ENCODE measurements at places on chromosomes 7 and 10.

DNA sequence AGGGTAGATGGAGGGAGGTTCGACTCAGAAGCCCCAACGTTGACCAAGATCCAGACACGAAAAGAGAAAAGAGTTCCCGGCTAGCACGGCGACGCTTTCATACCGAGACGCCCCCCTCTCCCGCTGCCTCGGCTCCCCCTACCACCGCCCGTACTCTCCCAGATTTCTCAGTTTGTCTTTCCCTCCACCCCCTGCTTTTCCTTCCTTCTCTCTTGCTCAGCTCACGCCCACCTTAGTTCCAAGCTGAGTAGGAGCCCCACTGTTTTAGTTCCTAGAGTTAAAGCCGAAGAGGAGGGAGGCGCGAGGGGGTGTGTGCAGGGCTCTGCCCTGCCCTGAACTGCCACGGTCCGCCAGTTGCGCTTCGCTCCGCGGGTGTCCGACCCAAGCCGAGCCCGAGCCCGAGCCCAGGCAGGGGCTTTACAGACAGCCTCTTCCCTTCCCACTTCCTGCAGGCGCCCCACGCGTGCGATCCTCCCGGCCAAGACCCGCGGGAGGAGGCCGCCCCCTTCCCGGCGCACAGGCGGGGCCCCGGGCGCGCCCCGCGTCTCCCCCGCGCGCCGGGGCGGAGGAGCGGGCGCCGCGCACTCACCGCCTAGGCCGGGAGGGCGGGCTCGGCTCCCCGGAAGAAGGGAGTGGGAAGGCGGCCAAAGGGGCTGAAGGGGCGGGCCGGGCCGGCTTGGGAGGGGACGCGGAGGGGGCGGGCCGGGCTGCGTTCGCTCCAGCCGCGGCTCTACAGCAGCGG is at the start of gene EPHB6:
EPHB6 (plus strand) TSS at position 705 of the 742 bp plus-strand sequence. CDS start 8,152 bp downstream, outside the sequence.
- peak; percentile 58 for DNase-seq

GRCh38 chr10:17633353-17633752 is 10.6 kb upstream of the STAM start:
- no peak for DNase-seq

DNA sequence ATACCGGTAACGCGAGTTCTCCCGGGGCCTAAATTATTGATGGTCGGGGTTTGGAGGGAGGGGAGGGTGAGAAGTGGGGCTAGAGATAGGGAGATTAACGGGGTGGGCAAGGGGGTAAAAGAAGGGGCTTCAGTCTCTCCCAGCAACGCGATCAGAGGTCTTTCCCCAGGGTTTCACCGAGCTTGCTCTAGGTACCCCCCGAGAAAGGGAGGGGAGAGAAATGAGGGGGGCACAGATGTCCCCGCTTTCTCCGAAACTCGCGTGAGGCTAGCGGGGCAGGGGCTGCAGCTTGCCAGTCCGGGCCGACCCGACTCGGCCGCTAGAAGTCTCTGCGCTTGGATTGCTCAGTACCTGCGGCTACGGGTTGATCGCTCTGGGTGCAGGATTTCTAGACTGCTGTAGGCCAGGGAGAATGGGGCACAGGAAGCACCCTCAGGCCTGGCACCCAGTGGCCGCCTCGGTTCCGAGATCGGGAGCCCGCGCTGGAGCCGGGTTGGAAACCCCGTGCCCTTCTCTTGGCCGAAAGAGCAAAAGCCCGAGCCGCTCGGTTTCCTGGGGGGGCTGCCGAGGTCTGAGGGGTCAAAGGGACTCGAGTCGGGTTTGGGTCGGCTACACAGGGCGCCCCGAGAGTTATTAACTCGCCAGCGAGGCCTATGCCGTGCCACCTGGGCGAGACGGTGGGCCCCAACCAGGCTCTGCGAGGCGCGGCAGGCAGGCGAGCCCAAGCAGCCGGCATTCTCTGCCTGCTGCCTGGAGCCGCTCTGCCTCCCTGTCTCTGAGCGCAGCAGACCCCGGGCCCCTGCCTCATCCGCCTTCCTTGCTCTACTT is 3.1 kb downstream of the PAX2 start:
- no peak for DNase-seq

DNA sequence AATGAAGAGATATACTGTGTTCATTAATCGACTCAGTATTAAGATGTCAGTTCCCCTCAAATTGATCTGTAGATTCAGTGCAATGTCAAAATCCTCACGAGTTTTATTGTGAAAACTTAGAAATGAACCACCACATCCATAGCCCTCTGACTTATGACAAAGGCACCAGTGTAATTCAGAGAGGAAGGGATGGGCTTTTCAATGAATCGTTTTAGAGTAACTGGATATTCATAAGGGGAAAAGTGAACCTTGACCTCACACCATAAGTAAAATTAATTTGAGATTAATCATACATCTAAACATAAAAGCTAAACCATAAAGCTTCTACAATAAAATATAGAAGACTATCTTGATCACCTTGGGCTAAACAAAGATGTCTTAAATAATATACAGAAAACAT is 128.1 kb downstream of the ELFN1 start:
- DNase-seq: no peak

DNA sequence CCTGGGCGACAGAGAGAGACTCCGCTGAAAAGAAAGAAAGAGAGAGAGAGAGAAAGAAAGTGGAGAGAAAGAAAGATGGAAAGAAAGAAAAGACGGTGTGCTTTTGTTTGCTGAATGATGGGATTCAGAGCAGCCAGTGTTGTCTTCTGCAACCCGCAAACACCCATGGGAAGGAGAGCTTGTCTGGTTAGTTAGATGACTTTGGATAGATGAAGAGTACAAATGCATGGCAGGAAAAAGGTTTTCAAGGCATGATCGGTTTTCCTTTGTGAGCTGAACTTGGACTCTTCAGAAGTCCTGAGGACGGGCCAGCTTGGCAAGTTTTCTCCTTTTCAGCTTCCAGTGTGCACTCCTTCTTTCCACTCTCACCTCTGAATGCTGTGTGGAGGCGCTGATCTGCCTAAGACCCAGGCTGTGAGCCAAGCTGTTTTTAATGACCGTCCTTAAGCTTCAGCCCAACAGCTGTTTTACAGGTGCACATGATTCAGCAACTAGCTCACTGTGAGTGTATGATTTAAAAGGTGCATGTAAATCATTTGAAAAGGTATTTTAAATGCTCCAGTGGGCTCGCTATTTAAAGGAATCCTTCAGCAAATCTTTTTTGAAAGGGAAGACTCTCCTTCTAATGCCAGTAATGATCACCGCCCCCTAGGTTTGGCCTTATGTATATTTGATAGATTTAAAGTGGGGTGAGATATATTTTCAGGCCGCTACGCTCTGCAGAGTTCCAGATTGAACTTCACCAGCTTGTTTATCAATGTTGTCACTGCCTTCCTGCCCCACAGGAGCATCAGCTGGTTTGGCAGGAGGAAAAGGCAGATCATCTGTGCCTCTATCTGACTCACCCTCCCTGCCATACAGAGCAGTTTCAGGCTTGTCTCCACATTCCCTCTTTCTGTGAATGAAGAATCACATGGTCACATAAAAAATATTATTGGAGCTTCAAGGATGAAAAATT is 115.0 kb downstream of the PLXDC2 start:
- peak; percentile 5 for DNase-seq

DNA sequence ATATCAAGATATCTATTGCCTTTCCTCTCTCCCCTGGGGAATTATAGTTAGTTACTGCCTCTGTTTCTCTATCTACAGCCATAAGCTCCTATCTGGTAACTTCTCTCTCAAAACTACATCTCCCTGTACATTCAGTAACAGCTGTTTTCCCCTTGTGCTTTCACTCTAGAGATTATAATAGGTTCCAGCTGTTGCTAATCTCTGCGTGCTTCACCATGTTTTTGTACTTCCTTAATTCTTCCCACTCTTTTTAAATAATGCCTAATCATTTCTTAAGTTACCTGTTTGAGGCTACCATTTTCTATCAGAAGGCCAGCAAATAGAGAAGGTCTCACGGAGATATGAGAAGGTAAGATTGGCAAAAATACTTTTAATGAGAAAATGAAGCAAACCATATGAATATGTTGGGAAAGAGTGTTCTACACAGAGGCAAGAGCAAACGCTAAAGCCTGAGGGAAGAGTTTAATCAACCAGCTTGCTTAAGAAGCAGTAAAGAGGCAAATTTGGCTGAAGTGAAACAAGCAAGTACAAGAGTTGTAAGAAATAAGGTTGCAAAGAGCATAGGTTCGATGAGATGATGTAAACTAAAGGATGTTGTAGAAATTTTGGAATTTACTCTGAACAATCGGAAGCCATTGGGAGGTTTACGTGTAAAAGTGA is 101.9 kb upstream of the HGF start:
- DNase-seq: no peak

- no peak for DNase-seq
Measured at GRCh38 chr10:60495338-60496055, 105.8 kb upstream of the ANK3 start.
